Midbrain (tissue), 1 donor: ENCODE measurements at places on chromosomes 3 and 15.
A peak's percentile ranks its signal among the peaks of the same experiment; 100 is the strongest.

GRCh38 chr15:100143378-100143777 lies 198.4 kb downstream of the ADAMTS17 start:
- no peak for DNase-seq

GRCh38 chr3:46380471-46381221 lies 9.9 kb downstream of the CCR5 start:
- DNase-seq: no peak

DNA sequence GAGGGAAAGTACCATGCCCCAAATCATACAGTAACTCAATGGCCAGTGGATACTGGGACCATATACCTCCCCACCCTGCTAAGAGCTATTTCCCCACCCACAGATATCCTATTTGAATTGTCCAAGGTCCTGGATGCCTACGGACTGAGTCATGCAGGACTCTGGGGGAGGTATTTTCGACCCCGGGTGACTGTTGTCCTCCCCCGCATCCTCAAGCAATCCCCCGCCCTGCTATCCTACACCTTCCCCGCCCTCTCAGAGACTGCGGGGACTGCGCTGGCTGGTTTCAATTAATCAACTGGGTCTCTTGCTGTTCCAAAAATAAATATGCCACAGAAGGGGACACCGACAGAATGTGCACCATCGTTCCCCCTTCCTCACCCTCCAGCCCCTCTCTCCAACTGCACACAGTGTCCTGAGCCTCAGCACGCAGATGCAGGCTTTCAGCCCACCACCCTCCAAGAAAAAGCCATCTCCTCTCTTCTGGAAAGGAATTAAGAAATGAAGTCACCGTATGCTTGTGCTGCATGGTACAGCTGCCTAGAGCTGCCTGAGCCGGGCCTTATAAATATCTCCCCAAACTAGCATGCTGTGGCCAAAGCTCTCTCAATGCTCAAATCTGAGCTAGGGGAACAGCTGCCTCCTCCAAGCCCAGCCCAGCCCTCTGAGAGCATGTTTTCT lies 8.1 kb downstream of the CAV3 start:
- DNase-seq: no peak

- DNase-seq: no peak
Observed at GRCh38 chr3:196335503-196335948, 2.7 kb downstream of the TM4SF19 start.

GRCh38 chr3:40720863-40721262 lies 196.1 kb downstream of the ZNF621 start:
- no peak for DNase-seq

DNA sequence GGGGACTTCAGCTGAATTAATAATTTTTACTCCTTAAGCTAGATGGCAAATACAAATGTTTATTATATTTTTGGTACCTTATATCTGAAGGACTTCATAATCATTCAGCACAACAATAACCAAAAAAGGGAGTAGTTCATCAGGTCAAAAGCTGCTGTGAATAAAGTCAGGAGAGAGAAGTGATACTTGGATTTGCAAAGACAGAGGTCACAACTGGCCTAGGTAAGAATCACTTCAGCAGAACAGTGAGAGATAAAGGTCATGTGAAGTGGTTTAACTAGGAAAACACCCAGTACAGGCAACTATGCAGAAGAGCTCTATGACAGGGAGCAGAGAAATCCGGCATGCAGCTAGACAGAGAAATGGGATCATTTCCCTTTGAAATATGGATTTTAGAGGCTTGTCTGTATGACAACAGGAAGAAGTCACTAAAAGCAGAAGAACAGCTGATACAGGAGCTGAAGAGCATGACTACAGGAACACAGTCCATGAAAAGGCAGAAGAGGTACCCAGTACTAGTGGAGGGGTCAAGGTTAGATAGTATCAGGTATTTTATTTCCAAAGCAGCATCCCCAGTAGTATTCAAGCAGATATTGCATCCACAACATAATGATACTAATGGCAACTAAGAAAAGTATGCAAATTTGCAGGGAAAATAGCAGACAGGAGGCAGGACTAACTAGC lies 25.7 kb downstream of the ZMAT3 start:
- DNase-seq: no peak

- no peak for DNase-seq
Observed at GRCh38 chr3:50146316-50146901, 8.7 kb upstream of the SEMA3F start.

DNA sequence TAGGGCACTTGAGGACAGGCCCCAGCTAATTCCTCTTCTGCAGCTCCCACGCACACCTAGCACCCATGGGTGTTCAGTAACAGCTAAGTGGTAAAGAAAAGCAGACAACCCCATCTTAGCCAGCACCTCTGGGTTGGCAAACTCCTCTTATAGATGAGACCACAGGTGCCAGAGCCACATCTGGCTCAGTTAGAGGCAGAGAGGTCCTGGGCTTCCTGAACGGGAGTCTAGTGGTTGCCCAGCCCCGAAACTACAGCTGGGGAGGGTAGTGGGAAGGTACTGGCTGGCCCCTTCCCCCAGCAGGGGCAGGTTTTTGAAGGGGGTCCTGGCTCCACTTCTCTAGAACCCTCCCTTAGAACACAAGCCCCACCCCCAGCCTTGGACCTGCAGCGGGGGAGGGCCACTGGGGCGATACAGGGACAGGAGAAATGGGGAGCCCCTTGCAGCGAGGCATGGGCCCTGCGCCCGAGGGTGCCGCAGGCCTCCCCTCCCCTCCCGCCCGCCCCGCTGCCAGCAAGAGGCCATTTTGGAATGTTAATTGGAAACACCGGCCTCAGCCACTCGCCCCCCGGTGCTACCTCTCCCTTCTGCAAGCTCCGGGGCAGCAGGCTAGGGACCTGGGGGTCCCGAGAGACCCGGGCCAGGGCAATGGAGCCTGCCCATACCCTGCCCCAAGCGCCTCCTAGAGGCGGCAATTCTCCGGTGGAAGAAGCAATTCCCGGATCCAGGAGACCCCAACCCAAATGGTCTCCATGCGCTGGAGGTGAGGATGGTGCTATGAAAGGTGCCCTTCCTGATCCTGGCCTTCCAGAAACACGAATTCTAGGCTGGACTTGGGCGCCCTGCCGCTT lies 1.5 kb downstream of the DUSP7 start:
- DNase-seq: peak; percentile 26

- no peak for DNase-seq
Observed at GRCh38 chr3:24678421-24678865, 183.8 kb upstream of the THRB start.

DNA sequence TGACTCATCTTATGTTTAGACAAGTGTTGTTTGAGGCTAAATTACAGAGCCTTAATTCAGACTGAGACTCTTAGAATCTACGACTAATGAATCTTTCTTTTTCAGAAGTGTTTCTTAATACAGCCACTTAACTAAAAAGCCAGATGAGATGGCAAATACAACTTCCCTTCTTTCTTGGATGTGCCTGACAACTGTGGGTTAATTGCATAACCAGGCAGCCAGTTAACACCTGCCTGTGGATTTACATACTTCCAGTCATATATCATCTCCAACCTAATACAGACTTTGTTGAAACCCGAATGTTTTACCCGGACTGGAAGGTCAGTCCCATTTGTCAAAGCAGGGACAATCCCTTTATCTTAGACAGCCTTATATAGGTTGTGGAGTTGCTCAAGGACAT lies 297.6 kb downstream of the VPS13C start:
- no peak for DNase-seq

GRCh38 chr15:27486051-27486450 lies 515.1 kb downstream of the GABRG3 start:
- DNase-seq: no peak

- DNase-seq: no peak
Observed at GRCh38 chr3:188299068-188299467, 145.1 kb downstream of the LPP start.

DNA sequence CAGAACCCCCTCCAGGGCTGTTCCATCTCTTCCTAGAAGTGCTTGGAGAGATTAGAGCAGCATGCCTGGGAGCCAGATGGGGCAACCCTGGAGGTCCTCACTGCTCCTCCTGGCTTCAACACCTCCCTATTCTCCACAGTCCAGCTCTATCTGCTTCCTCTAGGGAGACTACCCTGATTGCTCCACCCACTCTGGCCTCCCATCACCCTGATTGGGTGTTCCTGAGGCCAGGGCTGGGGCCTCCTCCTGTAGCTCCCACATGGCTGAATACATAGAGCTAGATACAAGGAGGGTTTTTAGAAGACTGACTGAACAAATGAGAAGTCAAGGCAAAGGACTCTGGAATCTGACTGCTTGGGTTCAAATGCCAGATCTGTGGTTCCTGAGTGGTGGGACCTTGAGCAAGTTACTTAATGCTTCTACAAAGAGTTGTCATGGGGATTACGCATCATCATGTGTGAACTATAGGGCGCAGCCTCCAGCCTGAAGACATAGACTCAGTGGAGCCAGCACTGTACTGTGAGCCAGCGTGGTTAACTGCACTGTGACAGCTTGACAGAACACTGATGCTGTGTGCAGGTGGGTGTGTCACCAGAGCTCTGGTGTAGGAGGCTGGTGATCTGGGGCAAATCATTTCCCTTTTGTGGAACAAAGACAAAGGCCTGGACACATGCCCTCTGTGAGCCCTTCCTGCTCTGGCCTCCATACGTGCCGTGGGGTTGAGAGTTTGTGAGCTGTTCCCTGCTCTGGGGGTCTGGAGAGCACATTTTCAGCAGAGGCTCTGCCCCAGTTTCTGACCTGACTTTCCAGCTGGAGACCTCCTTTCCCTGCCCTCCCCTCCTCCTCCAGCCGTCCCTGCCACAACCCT lies 74.8 kb downstream of the SCN5A start:
- no peak for DNase-seq

GRCh38 chr15:54566654-54567053 lies 588.4 kb downstream of the UNC13C start:
- DNase-seq: no peak

DNA sequence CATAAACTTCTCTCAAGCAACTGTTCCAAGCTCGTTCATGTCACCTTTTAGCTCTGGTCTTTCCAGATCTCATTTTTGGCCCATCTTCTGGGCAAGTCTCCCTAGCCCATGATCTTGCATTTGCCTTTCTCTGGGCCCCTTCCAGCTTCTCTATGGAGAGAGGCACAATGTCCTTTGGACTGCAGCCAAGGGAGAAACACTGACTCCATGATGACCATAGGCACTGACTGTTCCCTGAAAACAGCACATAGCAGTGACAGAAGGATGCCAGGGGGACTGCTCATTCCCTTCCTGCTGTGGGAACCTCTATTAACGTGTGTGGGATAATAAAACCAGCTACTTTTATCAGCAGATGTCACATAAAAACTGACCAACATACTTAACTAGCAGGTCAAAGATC lies 60.3 kb downstream of the STRIT1 start:
- DNase-seq: peak; percentile 11

DNA sequence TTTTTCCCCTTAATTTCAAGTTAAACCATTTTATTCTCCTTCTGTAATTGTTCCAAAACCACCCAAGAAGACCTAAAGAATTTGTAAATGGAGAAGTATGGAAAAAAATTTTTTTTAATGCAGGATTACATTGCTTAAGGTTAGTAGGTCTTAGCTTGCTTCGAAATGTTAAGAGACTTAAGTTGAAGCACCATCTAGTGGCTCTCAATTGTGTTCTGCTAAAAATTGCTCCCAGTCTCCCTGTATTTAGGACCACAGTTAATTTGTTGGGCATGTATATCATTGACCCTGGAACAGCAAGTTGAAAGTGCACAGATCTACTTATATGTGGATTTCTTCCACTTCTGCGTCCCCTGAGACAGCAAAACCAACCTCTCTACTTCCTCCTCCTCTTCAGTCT lies 32.4 kb downstream of the CD200R1L start:
- peak; percentile 29 for DNase-seq

- DNase-seq: no peak
Observed at GRCh38 chr3:172410702-172411477, 37.4 kb downstream of the GHSR start.

- no peak for DNase-seq
Observed at GRCh38 chr3:31895471-31895870, 85.6 kb downstream of the OSBPL10 start.

DNA sequence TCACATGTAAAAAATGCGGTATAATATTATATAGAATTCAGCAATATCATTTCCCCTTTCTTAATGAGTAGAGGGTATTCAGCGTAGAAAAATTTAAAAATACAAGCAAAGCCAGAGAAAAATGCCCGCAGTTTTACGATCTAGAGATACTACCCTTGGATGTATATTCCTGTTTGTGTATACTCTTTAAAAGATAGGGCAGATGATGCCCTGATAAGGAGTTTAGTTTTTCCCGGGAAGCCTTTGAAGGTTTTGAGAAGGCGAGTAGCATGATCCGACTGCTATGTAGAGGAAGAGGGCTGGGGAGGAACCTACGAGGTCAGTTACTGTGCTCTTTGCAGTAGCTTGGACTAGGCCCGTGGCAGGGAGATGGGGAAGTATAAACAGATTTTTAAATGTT lies 1.2 kb downstream of the YEATS2 start:
- DNase-seq: peak; percentile 21

DNA sequence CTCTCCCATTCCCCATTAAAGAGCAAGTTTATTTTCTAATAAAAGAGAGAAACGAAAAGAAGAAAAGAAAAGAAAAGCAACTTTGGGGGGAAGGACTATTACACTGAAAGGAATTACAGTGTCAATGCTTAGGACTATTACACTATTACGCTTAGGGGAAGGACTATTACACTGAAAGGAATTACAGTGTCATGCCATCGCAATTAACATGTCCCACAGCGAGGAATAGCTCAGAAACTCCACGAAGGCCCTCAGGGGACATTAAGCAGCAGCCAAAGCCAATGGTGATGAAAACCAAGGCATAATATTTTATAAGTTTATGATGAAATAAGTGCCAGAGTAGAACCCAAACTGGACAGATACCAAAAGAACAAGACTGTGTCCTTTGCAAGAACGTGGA lies 22.1 kb upstream of the DET1 start:
- no peak for DNase-seq

DNA sequence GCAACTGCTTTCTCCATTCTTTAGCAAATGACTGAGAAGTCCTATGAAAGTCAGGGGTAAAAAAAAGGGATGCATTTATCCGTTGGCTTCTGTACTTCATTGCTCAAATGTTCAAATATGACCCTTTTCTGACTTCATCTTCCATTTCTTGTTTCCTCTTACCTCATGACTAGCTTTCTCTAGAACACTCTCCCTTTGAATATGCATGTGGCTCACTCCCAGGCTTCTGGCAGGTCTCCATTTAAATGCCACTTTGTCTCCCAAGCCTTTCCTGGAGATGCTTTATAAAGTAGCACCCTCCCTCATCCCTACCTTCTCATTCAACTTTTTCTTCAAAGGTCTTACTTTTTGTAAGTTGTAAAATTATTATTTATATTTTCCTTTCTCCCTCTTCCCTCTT lies 781.8 kb downstream of the NAALADL2 start:
- no peak for DNase-seq
